Activated CD8-positive, alpha-beta memory T cell treated with anti-CD3 and anti-CD28 coated beads for 4 hours (primary cell): ENCODE measurements at places on chromosomes 12 and 14.

DNA sequence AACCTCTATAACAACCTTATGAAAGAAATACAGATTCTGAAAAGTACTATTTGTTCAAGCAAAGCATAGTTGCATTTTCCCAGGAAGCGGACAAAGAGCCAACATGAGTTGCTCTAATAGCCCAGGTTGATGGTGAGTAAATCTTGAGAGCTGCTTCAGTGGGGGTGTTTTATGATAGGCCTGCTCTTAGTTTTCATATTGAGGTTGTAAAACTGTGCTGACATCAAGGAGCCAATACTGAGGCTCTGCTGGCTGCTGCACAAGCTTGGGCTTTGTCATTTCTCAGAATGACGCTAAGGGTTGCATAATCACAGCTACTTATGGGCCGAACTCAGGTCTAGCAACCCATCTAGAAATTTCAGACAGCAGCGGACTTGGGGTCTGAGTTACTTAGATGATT is 11.5 kb downstream of the TBC1D30 start:
- DNase-seq: no peak

DNA sequence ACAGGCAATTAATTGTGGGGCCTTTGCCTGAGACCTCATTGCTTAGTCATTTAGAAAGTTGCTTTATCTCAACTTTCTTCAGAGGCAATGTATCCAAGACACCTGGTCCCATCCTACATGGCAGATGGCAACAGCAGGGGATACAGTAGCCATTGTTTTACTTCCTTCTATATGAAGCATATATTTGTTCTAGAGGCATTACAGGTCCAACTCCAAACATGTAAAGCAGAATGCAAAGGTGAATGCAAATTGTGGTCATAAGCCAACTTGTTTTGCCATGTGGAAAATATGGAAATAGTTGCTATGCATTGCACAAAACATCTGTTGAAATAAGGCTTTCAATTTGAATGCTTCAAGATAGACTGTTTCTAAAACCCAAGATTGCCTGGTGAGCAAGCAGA is 109.8 kb upstream of the BCAT1 start:
- no peak for DNase-seq

GRCh38 chr12:79775355-79776027 is 84.7 kb upstream of the PAWR start:
- DNase-seq: no peak

DNA sequence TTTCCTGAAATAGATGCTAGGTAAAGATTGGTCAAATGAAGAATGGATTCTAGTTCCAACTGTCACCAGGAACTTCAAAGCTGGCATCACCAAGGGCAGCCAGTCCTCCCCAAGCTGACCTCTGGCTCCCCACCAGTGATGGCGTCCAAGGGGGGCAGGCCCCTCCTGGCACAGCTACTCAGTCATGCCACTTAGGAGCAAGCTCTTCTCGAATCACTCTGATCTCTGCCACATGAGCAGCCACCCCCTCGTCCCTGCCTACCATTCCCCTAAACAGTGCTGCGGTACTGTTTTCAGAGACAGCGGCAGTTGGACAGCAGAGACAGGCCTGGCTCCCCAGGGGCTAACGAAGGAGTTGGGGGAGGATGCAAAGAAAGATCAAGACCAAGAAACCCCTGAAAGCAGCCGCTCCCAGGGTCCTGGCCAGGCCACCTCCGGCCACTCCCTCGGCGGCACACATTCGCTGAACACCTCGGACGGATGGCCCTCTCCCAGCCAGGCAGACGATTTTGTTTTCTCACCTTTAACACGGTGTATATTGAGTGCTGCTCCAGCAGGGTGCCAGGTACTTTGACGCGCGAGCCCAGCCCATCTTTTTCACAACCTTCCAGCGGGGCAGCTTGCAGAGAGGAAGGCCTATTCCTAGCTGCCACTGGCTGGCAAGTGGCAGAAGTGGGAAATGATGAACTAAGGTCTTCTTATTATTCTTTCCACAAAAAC is 47.4 kb downstream of the ARL6IP4 start:
- DNase-seq: no peak

GRCh38 chr12:863285-863684 is 86.2 kb downstream of the RAD52 start:
- no peak for DNase-seq

- no peak for DNase-seq
Measured at GRCh38 chr14:92694807-92695206, 53.6 kb downstream of the LGMN start.

DNA sequence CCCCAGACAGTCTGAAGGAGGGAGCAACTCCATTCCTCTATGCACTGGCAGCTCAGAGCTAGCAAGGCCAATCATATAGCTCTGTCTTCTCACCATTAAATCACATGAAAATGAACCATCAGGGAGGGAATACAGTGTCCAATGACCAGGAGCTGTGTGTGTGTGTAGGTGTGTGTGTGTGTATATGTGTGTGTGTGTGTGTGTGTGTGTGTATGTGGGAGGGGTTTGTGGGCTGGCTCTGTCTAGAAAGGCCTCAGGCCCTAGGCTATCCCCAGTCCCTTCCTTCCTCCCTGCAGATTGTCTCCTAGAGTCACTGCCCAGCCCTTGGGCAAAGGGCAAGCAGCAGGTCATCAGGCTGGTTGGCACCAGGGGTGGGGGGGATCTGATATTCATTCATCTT is 5.7 kb upstream of the SUSD6 start:
- no peak for DNase-seq
